ENCODE measurements at places on chromosomes 7 and 10. TPM values are rescaled to one million over a fixed set of nuclear protein-coding genes. Genes with fewer than 3 reads are reported as not detected.

The BTBD16 gene
- 0.52 TPM for total RNA-seq

The ECHDC3 gene
- 10.1 TPM for total RNA-seq

The JMJD1C gene
- 32.8 TPM for total RNA-seq

The TMEM139 gene
- total RNA-seq: 1.1 TPM

The CYP3A4 gene
- total RNA-seq: not detected

The NPSR1 gene
- not detected for total RNA-seq

The PON3 gene
- 28.2 TPM for total RNA-seq

The FBXL13 gene
- total RNA-seq: 0.30 TPM

The RNF32 gene
- total RNA-seq: 1.4 TPM

The TRPV5 gene
- not detected for total RNA-seq

The LIPF gene
- total RNA-seq: not detected

All from A549 treated with CpdA at 1 μM for 4 hours (cell line).